HuH-7 (cell line): ENCODE measurements at places on chromosomes 1 and 21.

- no peak for DNase-seq
Measured at GRCh38 chr21:15406791-15407190, 323.0 kb upstream of the USP25 start.

DNA sequence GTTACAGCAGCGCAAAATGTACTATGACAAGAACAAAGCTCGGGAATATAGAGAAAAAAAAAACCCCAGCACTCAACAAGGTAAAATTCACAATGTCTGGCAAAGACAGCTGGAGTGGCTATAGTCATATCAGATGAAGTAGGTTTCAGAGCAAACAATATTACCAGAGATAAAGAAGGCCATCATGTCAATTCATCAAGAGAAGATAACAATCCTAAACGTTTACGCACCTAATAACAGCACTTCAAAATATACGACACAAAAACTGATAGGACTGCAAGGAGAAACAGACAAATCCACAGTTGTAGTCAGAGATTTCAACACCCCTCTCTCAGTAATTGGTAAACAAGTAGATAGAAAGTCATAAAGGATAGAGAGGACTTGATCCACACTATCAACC lies 455.2 kb downstream of the PTPRU start:
- no peak for DNase-seq

- DNase-seq, result peak; percentile 49
Measured at GRCh38 chr1:213393860-213394259, 342.8 kb downstream of the RPS6KC1 start.

- no peak for DNase-seq
Measured at GRCh38 chr1:110433213-110433612, 17.7 kb upstream of the PROK1 start.

- no peak for DNase-seq
Measured at GRCh38 chr1:219329578-219329977, 155.9 kb downstream of the LYPLAL1 start.

- peak; percentile 77 for DNase-seq
Measured at GRCh38 chr1:40774266-40774998, 9.2 kb upstream of the KCNQ4 start.

DNA sequence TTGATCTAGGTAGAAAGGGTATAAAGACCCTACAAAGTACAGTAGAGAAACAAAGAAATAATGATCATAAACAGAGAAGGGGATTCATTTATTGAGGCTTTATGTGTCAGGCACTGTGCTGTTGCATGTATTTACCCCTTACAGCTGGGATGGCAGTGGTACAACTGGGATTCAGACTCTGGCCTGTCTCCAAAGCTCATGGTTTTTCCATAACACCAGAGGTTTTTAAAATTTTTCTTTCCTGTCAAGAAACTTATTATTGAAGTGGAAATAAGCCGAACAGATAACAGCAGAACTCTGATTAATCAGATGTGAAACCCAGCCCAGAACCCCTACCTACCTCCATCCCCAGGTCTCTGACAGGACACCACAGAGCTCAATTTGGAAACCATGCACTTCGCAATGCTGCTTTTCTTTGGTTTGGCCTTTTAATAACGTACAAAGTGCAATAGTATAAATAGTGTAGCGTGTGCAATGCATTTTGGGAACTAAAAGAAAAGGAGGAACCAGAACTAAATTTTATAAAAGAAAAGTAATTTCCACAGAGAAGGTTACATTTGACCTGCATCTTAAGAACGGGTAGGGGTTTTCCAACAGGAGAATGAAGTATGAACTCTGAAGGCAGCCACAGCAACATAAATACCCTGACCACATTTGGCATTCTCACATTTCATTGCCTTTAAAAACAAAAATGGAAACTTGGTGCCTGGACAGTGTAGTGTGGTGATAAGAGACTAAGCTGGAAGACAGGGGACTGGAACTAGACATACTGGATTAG lies 92.0 kb upstream of the S1PR1 start:
- DNase-seq, result no peak

GRCh38 chr1:62045574-62045973 lies 149.1 kb upstream of the L1TD1 start:
- DNase-seq, result no peak

DNA sequence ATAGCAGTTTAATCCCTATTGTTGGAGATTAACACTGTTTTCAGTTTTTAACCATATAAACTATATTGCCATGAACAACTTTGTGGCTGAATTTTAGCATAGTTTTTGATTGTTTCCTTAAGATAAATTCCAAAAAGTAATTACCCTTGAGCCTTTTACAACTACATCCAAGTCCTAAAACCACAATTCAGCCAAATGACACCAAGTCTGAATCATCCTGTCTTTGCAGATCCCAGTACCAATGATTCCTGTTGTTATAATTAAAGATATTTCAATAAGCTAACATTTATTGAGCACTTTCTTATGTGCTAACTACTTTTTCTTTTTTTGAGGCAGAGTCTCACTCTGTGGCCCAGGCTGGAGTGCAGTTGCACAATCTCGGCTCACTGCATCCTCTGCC lies 35.6 kb downstream of the IL23R start:
- DNase-seq, result no peak

- no peak for DNase-seq
Measured at GRCh38 chr1:192604979-192605620, 29.5 kb downstream of the RGS1 start.

DNA sequence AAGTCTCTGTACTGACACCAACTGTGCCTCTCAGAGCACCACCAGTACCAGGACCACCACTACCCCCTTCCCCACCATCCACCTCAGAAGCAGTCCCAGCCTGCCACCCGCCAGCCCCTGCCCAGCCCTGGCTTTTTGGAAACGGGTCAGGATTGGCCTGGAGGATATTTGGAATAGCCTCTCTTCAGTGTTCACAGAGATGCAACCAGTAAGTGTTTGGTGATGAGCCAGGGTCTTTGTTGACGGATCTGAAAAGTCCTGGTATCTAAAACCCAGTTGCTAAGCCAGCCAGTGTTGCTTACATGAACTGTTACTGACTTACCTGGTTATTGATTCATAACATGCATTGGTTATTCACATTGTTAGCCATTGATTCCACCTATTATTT lies 1.1 kb downstream of the C1orf56 start:
- DNase-seq, result peak; percentile 87

GRCh38 chr21:31195334-31196015 lies 148.6 kb downstream of the TIAM1 start:
- no peak for DNase-seq

GRCh38 chr1:19973616-19974015 lies 5.8 kb downstream of the PLA2G2A start:
- no peak for DNase-seq

DNA sequence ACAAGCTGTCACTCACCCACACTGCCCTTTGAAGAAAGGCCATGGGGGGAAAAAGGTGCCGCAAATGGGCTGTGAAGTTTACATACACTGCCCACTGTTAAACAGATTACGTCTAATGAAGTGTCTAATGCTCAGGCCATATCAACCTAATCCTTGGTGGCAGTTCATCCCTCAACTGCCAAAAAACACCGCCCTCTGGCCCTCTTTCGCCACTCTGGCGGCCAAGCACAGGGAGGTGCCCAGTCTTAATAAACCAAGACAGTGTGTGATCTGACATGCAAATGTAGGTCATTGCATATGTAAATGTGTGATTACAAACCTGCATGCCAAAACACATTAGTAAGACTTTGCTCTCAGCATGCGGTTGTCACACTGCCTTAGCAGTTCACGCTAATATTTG lies 89.5 kb downstream of the NEK7 start:
- no peak for DNase-seq

GRCh38 chr1:221032637-221033280 lies 153.5 kb downstream of the HLX start:
- no peak for DNase-seq

DNA sequence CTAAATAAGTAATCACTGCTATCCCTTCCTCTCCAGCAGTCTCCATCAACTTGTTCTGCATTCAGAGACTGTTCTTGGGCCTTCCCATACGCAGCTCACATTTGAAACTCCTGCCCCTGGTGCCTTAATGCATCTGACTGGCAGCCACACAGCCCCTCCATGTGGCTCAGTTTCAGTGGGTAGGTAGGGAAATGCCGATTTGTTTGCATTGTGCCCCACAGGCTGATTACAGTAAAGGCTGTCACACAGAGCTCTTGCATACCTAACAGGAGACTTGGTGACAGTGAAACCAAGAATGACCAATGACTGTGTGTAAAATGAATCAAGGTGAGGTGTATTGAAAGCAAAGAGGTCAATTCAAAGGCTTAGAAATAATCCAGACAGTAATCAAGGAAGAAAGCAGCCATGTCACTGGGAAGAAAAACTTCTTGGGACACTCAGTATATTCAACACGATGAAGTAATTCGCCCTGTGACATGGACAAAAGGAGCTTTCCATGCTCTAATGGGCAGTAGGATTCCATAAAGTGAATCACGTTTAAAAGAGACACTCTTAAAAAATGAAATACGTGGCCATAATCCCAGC lies 12.7 kb upstream of the B3GALNT2 start:
- DNase-seq, result no peak

DNA sequence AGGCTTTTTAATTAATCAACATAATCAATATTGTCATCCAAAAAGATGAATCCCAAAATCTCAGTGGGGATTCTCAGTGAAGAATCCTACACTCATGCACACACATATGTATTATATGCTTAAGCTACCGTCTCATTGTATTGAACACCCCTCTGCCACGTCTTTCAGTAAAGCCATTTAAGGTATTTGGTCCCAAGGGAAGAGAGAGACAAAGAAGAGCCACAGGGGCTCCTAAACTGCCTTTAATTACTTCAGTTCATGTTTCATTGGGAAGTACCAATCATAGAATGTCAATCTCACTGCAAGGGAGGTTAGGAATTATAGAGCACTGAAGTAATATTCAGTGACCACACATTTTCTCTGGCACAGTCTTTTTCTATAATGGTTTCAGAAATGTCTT lies 388.6 kb upstream of the NEGR1 start:
- no peak for DNase-seq

DNA sequence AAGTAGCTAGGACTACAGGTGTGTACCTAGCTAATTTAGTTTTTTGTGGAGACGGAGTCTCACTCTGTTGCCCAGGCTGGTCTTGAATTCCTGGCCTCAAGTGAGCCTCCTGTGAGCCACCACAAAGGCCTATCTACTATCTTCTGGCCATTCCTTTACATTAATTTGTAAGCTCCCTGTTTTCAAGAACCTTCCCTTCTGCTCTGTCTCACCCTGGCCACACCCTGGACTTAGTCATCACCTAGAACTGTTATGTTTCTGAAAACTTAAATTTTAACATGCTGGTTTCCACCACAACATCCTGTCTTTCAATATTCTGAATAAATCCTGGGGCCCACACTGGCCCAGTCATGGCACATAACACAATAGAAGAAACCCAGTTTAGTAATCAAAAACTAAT lies 4.9 kb upstream of the B4GALT3 start:
- no peak for DNase-seq

GRCh38 chr21:42846221-42846620 lies 33.1 kb downstream of the WDR4 start:
- DNase-seq, result no peak

DNA sequence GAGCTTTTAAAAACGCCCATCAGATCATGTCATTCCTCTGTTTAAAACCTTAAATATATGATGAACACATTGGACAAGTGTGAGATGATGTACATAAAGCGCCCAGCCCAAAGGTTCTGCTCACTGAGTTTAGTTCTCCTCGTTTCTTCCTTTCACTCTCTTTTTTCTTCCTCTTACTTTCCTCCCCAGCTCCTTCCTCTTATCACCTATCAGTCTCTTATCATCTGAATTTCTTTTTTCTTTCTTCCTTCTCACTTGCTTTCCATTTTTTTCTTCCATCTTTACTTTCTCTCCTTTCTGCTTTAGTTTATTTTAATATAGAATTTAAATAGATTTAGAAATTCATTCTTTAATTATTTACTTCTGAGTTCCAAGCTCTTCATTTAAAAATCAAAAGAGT lies 17.8 kb upstream of the POGZ start:
- no peak for DNase-seq

GRCh38 chr1:203009185-203009584 lies 2.0 kb downstream of the TMEM183A start:
- no peak for DNase-seq

- no peak for DNase-seq
Measured at GRCh38 chr1:117573386-117574023, 32.3 kb upstream of the TENT5C start.

- DNase-seq, result no peak
Measured at GRCh38 chr1:39238476-39238875, 34.0 kb downstream of the MACF1 start.
